ENCODE measurements at places on chromosomes 5 and 9. TPM values are rescaled to one million over a fixed set of nuclear protein-coding genes. Genes with fewer than 3 reads are reported as not detected.

C7 gene
- 0.31 TPM for polyA plus RNA-seq

SPEF2 gene
- 5.8 TPM for polyA plus RNA-seq

KIAA1958 gene
- polyA plus RNA-seq, result 1.7 TPM

PCDHGA5 gene
- polyA plus RNA-seq, result 1.6 TPM

SHOC1 gene
- polyA plus RNA-seq, result not detected

EQTN gene
- polyA plus RNA-seq, result not detected

MPDZ gene
- 22.0 TPM for polyA plus RNA-seq

SNX2 gene
- 33.1 TPM for polyA plus RNA-seq

GDA gene
- not detected for polyA plus RNA-seq

IFNA21 gene
- not detected for polyA plus RNA-seq

LRRTM2 gene
- polyA plus RNA-seq, result 0.07 TPM

DNA sequence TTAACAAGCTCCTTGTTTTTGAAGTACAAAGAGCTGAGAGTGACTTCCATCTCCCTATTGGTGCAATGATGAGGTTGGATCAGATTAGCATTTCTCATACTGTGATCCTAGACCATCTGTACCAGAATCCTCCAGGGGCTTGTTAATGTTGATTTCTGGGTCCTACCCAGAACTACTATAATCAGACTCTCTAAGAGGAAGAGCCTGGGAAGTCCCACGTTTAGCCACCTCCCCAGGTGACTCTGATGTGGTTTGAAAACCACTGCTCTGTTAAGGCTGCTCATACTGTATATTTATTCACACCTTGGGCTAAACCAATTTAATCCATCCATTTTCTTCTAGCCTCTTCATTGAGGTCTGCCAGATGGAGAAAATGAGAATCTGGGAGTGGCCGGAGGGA is 49.6 kb upstream of the SMIM32 start:
- no peak for DNase-seq

DNA sequence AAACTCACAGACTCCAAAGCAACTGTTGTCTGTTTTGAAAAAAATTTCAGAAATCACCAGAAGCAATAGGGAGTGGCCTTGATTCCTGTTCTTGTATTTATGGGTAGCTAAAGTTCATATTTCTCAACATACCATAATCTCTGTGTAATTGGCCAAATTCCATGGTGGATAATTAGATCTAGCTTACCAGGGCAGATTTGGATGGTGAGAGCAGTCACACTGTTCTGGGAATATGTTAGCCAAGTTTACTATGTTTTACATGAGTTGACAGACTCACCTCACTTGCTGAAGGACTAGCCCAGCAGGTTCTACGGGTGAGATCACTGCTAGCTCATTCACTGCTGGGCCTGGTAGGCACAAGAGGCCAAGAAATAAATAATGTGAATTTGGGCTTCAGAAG is 32.7 kb upstream of the CDKN2B start:
- DNase-seq, result no peak

DNA sequence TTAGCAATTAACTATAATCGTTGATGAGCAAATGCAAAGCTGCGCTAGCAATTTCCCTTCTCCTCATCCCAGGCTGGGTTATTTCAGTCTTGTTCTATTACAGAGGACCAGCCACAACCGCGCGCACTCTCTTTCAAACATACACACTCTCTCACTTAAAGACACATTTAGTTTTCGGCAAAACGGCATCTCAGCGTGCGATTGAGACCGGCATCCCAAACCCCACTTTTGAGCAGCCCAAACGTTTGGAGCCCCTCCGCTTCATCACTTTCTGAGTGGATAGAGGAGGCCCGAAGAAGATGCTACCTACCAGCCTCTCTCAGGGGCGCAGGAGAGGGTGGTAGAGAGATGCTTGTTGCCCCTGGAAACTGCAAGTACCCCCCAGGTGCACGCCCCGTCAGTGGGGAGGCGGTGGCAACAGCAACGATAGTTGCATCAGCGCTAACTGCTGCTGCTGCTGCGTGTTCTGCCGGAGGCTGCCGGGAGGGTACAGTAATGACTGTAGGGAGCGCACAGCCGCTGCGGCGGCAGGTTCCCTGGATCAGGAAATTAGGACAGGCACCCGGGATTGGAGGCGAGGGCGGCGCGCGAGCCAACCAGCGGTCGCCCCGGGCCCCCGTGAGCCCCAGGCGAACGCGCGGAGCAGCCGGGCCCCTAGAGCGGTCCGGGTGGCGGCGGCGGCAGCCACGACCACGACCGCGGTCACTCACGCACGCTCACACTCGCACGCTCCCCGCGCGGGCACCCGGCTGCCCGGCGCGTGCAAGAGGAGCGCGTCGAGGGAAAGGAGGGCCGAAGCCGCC is 467 bp upstream of the VLDLR start:
- peak; percentile 46 for DNase-seq

DNA sequence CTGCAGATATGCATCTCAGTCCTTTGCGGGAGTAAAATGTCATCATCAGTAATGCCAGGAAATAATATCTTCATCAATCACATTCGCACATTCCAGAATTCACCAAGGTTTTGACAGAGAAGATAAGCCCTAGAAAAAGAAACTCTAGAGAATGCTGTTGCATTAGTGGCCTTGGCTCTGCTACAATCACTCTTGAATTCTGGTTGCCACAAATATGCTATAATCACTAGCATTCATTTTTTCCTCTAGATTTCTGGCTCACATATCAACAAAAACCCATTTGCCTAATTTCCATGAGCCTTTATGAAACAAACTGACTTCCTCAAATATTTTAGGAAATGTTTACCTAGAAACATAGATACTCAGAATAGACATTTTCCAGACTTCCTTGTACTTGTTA is 653.4 kb downstream of the ANXA1 start:
- no peak for DNase-seq

GRCh38 chr9:107218829-107219485 is 64.1 kb upstream of the RAD23B start:
- no peak for DNase-seq

- DNase-seq, result no peak
Observed at GRCh38 chr5:108379722-108380530, 2.0 kb downstream of the FBXL17 start.

DNA sequence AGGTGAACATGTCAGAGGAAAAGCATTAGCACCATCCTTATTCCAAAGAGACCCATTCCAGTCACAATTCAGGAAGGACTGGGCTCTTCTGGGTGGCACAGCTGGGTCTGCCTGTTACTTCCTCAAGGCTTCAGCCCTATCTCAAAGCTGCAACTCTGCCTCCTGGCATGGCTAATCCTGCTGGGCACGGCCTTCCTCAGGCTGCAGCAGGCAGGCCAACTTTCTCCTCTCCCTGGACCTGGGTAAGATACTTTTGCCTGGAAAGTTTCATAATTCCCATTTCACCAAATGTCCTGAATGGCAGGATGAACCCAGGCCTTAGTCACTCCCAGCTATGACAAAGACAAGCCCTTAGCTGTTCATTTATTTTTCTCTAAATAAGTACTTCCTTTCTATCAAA is 50.1 kb downstream of the MACROH2A1 start:
- no peak for DNase-seq

GRCh38 chr9:32579706-32580331 is 6.9 kb upstream of the NDUFB6 start:
- DNase-seq, result no peak

DNA sequence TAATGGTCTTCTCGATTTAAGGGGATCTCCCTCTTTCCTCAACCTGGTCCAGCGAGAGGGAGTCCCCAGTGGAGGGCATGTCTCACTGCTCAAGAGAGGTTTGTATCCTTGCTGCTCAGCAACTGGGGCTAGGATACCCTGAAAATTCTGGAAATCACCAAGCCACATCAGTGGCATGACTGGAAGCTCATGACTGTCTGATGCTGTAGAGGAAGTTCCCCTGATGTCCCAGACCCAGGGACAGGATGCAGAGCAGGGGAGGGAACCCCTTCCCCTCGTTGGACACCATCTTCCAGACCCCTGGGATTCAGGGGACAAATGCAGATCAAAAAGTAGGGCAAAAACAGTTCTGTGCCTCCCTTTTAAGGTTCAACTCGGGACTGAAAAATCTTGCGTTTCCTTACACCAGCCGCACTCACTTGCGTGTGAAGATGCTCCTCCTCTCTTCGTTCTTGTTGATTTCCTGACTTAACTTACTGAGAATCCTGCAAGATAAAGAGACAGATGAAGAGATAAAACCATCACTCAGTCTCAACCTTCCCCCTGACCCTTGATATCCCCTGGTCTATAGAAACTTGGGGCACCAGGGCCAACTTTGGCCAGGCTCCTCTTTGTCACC is 22.1 kb downstream of the LCP2 start:
- DNase-seq, result no peak

- no peak for DNase-seq
Observed at GRCh38 chr5:98217138-98217537, 556.3 kb upstream of the RGMB start.

DNA sequence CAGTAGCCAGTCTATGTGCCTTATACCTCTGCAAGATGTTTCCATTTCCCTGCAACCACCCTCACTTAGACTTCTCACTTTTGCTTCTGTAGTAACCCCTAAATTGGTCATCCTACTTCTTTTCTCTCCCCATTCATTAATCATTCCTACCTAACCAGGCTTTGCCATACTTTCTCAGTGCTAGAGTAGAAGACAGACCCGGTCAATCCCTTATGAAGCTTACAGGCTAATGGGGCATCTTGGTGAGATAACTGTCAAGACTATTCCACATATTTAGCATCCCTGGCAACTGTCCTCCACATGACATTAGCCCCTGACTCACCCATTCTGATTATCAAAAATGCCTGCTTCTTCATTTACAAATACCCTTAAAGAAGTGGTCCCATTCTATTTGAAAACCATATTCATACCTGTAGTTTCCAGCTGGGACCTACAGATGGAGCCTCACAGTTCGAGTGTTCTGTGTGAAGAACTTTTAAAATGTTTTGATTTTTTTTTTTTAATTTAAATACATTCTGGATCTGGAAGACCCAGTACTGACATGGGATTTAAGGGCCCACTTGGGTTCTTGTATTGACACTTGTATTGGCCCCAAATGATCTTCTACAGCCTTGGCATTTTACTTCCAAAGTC is 21.0 kb downstream of the F2RL2 start:
- no peak for DNase-seq

GRCh38 chr9:32866273-32866672 is 82.9 kb downstream of the TMEM215 start:
- no peak for DNase-seq

- DNase-seq, result no peak
Observed at GRCh38 chr5:132459031-132459982, 31.3 kb downstream of the IRF1 start.

DNA sequence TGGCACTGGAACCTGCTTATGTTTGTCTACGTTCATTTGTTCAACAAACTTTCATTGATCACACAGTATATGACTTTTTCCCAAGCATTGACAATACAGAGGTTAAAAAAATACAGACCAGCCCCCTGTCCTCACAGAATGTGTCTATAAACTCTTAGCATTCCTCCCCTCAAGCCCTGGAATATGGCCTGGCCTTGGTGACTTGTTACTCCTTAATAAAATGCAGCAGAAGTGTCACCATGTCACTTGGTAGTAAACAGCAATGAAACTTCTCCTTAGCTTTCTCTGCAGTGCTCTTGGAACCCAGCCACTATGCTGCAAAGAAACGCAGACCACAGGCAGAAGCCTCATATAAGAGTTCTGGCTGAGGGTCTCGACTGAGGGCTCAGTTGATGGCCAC is 19.1 kb upstream of the SLC1A3 start:
- no peak for DNase-seq

DNA sequence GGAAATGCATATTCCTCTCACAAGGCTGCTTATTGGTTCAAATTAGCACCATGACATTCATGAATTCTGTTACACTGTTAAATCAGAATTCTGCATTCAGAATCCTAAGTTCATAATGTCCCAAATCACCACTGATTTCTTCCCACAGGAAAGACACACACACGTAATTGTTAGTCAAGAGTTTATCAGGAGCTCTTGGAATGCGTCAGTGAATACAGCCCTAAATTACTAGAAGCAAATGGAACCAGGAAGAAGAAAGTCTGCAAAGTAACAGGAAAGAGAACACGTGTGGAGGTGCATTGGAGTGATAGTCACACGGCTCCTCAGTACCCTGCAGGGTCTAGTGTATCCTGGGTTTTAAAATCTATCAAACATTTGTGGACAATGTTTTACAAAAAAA is 110.2 kb downstream of the ANXA2R start:
- no peak for DNase-seq

GRCh38 chr5:59637884-59638580 is 255.5 kb downstream of the PDE4D start:
- no peak for DNase-seq

Measured in BJ (cell line).